ENCODE measurements at places on chromosomes 3 and 15.

GRCh38 chr3:68056556-68056955, 402.1 kb upstream of the SUCLG2 start:
- DNase-seq = no peak

- DNase-seq = no peak
Observed at GRCh38 chr3:183548262-183548769, 7.2 kb downstream of the KLHL6 start.

GRCh38 chr3:141366285-141367037, 1.8 kb upstream of the ZBTB38 start:
- DNase-seq = peak; percentile 13

DNA sequence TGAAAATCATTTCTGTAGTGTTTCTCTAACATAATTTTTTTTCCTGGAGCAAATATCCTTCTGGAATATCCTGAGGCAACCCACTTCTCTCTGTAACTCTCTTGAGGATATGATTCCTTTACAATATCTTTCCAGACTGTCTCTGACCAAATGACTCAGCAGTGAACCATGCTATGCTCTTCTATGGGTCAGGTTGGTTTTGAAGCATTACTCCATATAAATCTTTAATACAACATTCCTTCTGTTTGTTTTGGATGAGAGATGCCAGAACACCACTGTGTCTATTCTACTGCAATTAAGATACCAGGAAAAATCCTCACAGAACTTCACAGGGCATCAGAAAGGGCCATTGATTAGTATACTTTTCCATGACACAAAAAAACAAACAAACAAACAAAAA, 626.4 kb upstream of the ZNF385D start:
- no peak for DNase-seq

GRCh38 chr15:38650936-38651327, 86.3 kb upstream of the RASGRP1 start:
- no peak for DNase-seq

GRCh38 chr15:61158504-61159407, 70.3 kb downstream of the RORA start:
- DNase-seq = no peak

DNA sequence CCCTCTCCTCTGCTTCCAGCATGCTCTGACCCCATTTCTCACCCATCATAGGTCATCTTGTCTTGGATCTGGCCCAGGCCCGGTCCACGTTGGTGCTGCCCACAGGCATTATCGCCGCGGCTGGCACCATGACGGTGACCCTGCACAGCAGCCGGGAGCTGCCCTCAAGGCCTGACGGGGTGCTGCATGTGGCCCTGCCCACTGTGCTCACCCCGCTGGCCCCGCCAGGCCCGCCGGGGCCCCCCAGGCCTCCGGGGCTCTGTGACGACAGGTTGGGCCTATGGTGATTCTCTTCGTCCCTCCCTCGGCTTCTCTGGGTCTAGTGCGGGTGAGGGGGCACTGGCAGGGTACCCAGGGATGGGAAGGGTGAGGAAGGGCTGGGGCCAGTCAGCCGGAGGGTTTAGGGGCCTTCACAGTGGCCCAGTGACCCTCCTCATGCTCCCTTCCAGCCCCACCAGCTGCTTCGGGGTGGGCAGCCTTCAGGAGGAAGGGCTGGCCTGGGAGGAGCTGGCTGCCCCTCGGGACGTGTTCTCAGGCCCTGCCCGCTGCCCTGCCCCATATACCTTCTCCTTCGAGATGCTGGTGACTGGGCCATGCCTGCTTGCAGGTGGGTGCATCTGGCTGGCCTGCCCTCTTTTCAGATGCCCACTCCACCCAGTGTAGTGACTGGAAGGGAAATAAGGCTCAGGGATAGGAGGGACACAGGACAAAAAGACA, 3.9 kb downstream of the VWA5B2 start:
- DNase-seq = no peak

DNA sequence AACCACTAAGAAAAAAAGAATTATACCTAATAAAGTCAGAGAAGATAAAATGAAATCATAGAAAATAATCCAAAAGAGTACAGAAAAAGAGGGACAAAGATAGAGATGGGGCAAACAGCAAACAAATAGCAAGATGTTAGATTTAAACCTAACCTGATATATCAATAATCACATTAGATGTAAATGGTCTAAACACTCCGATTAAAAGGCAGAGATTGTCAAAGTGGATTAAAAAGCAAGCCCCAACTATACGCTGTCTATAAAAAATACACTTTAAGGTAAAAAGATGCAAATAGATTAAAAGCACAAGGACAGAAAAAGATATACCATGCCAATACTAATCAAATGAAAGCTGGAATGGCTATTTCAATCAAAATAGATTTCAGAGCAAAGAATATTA, 16.8 kb downstream of the ADPGK start:
- DNase-seq = no peak
